ENCODE measurements at places on chromosomes 2 and 18. TPM values are rescaled to one million over a fixed set of nuclear protein-coding genes. Genes with fewer than 3 reads are reported as not detected.

The GPBAR1 gene
- 0.72 TPM for total RNA-seq

GRCh38 chr2:3929374-3929773 lies 226.0 kb downstream of the DCDC2C start:
- H3K4me1 ChIP-seq = no peaks in the 10 kb centered on the region
- H3K4me3 ChIP-seq = no peak overlapping the region
- no peak overlapping the region for H3K27ac ChIP-seq
- no peak for DNase-seq
- H3K27me3 ChIP-seq = no peaks in the 10 kb centered on the region

The MITD1 gene
- total RNA-seq = 58.7 TPM

The ACTG2 gene
- not detected for total RNA-seq

- peaks cover 70% of the 10 kb centered on the region for H3K4me1 ChIP-seq
- H3K36me3 ChIP-seq = no peaks in the 10 kb centered on the region
- no peak for DNase-seq
- H3K27me3 ChIP-seq = no peaks in the 10 kb centered on the region
Observed at GRCh38 chr2:43179942-43180341, 46.5 kb downstream of the ZFP36L2 start.

The DCDC2C gene
- total RNA-seq = not detected

DNA sequence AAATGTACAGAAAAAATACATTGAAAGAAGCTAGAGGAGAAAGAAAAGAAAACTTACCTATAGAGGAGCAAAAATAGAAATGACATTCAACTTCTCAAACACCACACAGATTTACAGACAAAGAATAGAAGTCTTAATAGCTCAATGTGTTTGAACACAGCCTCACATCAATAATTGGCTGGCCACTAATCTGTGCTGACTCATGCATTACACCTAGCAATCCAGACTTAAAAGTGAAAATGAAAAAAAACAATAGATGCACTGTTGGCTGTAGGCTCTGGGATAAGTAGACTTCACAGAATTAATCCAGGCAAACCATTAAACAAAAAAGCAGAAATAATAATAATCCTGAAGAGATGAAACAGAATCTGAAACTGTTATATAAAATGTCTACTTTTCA lies 961.3 kb upstream of the CELF4 start:
- H3K36me3 ChIP-seq = no peaks in the 10 kb centered on the region
- no peak overlapping the region for H3K4me3 ChIP-seq
- no peak for DNase-seq
- no peaks in the 10 kb centered on the region for H3K27me3 ChIP-seq

The CCBE1 gene
- not detected for total RNA-seq

- no peak overlapping the region for H3K27ac ChIP-seq
- no peaks in the 10 kb centered on the region for H3K27me3 ChIP-seq
- H3K36me3 ChIP-seq = no peaks in the 10 kb centered on the region
- H3K4me1 ChIP-seq = no peaks in the 10 kb centered on the region
- H3K4me3 ChIP-seq = no peak overlapping the region
Observed at GRCh38 chr2:179614121-179614520, 247.3 kb downstream of the ZNF385B start.

The CHMP3 gene
- total RNA-seq = 51.7 TPM

DNA sequence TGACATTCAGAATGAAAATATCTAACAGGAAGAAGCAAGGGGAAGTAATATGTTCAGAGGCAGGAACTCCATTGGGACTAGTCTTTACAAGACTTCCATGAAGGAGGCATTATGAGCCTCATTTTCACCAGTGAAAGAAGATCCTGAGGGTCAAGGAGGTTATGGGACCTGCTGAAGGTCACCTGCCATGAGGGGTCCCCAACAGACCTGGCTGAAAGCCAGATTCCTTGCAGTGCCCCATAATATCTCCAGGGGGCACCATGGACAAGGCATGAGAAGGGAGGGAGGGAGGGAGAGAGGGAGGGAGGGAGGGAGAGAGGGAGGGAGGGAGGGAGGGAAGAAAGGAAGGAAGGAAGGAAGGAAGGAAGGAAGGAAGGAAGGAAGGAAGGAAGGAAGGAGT lies 27.9 kb downstream of the XDH start:
- no peaks in the 10 kb centered on the region for H3K36me3 ChIP-seq
- H3K27me3 ChIP-seq = no peaks in the 10 kb centered on the region
- DNase-seq = no peak

The DSG3 gene
- total RNA-seq = not detected

- no peak overlapping the region for H3K27ac ChIP-seq
- no peak for DNase-seq
- H3K27me3 ChIP-seq = no peaks in the 10 kb centered on the region
- no peaks in the 10 kb centered on the region for H3K36me3 ChIP-seq
- no peaks in the 10 kb centered on the region for H3K4me1 ChIP-seq
Observed at GRCh38 chr2:194539425-194539824, 1117.6 kb upstream of the SLC39A10 start.

- no peaks in the 10 kb centered on the region for H3K27me3 ChIP-seq
- no peaks in the 10 kb centered on the region for H3K36me3 ChIP-seq
- no peak overlapping the region for H3K27ac ChIP-seq
Observed at GRCh38 chr2:135641156-135642068, 100.2 kb upstream of the UBXN4 start.

GRCh38 chr2:1651121-1652033 lies 92.9 kb downstream of the PXDN start:
- H3K4me3 ChIP-seq = no peak overlapping the region
- H3K27ac ChIP-seq = no peak overlapping the region
- no peak for DNase-seq
- no peaks in the 10 kb centered on the region for H3K36me3 ChIP-seq
- no peaks in the 10 kb centered on the region for H3K4me1 ChIP-seq

The C1GALT1C1L gene
- total RNA-seq = not detected

DNA sequence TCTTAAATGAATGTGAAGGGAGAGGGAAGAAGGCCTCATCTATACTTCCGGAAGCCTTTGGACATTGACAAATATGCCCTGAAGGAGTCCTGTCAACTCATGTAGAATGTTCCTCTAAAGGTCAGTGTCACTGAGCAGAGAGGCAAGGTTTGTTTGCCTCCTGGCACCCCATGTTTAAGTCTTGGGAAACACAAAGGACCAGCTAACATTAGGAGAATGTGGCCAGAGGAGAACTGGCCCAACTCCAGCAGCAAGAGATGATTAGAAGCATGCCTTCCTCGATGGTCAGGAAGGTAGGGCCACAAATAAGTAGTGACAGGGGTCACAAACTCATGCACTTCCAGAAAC lies 5.7 kb downstream of the DYSF start:
- H3K36me3 ChIP-seq = no peaks in the 10 kb centered on the region
- peaks cover 8% of the 10 kb centered on the region for H3K4me1 ChIP-seq
- H3K27me3 ChIP-seq = peaks cover 14% of the 10 kb centered on the region
- no peak overlapping the region for H3K27ac ChIP-seq
- no peak for DNase-seq

DNA sequence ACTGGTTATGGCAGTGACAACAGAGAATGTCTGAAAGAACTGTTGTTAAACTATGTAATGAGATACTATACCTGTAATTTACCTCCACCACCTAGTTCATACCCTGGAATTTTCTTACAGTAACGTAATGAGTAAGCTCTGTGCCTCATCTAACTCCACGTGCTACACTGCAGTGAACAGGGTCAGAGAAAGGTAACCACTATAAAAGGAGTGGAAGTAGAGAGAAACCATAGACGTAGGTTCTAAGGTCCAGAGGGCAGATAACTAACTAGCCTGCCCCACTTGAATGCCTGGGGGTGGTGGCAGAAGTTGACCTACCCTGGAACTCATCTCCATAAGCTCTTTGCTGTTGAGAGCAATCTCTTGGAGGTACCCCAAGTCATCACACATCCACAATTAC lies 32.0 kb upstream of the B4GALT6 start:
- no peak overlapping the region for H3K27ac ChIP-seq
- no peak for DNase-seq
- no peaks in the 10 kb centered on the region for H3K36me3 ChIP-seq
- H3K4me3 ChIP-seq = no peak overlapping the region
- no peaks in the 10 kb centered on the region for H3K4me1 ChIP-seq

Data from CD8-positive, alpha-beta memory T cell (primary cell).